Stimulated activated CD4-positive, alpha-beta T cell treated with anti-CD3 and anti-CD28 coated beads, Interleukin-12 subunit alpha, Interleukin-12 subunit beta, amount 100 ng/mL, for 24 hours (primary cell): ENCODE measurements at places on chromosomes 6 and 20.

DNA sequence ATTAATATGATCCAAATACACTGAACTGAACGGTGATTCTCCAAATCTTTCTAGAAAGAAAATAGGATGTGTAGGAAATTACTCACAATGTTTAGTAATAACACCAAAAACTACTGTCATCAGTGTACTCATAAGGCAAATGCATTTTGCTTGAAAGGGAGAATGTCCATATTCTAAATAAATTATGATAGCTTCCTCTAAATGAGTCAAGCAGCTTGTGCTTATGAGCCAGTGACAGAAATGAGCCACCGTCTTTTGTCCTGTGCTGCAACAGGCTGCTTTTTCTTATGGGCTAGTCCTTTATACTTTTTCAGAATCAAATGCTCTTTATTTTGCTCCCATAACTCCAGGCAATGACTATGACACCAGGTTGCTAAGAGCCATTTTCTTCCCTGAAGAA is 4.5 kb upstream of the ZNF451 start:
- no peak for DNase-seq

DNA sequence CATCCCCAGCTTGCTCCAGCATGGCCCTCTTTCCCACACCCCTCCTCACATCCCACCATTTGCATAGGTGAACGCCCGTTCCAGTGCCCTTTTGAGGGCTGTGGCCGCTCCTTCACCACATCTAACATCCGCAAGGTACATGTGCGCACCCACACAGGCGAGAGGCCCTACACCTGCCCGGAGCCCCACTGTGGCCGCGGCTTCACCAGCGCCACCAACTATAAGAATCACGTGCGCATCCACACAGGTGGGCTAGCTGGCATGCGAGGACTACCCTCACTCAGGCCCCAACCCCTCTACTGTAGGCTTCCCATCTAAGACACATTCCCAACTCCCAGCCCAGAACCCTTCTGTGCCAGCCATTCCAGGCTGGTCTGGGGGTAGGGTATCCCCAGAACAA is 6.1 kb upstream of the DEF6 start:
- DNase-seq = no peak

DNA sequence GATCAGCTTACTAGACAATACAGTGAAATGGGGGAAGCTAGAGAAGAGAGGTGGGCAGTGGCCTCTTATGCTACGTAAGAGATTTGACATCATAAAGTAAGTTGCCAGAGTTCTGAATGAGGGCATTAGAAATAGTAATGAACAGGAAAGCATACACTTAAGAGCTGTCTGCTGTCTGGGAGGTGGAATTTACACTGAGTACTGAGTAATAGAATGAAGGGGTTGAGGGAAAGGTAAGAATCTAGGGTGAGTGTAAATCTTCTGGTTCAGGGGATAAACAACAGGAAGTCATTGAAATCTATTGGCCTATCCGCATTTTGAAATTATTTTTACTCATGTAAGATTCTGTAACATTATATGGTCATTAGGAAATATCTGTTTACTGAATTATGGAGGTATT is 35.8 kb downstream of the HLA-DMB start:
- DNase-seq = no peak

DNA sequence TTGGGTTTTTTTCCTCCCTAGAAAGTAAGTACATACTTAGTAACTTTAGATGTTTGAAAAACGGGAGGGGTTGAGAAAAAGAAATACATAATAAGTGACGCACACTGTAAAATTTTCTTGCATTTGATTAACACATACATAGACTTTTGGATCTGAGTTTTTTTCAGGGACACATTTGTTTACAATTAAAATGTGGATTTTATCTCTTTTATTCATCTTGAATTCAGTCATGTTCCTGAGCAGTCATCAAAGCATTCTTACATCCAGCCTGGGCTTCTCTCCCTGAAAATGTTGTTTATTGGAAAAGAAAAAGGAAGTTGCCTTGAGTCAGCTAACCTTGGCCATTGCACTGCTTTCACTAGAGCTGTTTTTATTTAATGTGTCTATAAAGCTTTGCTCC is 8.7 kb upstream of the RPP40 start:
- DNase-seq = no peak

- DNase-seq = no peak
Measured at GRCh38 chr20:44841955-44842354, 31.6 kb upstream of the RIMS4 start.

GRCh38 chr20:5153152-5153467 is 26.3 kb downstream of the CDS2 start:
- DNase-seq = no peak

DNA sequence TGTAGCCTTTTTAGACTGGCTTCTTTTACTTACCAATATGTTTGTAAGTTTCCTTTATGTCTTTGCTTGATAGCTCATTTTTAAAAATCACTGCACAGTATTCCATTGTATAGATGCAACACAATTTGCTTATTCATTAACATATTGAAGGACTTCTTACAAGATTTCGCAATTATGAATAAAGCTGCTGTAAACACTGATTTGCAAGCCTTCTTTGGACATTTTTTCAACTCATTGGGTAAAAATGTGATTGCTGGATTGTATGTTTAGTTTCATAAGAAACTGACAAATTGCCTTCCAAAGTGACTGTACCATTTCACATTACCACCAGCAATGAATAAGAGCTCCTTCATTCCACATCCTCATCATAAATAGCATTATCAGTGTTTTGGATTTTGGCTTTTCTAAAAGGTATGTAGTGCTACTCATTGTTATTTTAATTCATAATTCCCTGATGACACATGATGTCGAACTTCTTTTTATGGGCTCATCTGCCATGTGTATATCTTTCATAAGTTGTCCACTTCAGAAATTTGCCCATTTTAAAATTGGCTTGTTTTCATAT is 80.7 kb downstream of the TFAP2B start:
- no peak for DNase-seq

GRCh38 chr6:151434369-151434768 is 17.6 kb downstream of the RMND1 start:
- no peak for DNase-seq

DNA sequence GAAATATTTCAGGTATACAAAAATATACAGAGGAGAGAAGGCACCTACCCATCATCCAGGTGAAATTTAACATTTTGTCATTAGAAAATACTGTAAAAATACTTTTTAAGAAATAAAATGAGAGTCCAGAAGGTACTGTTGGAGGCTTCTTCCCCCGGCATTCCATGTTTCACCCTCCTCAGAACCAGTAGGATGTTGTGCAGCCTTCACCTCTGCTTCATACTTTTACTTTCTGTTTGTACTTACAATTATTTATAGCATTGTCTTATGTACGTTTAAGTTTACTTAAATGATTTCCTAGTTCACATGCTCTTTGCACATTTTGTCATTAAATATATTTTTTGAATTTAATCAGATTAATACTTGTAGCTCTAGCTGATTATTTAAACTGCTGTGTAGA is 30.9 kb downstream of the TMEM200A start:
- no peak for DNase-seq

- no peak for DNase-seq
Measured at GRCh38 chr6:43267619-43268354, 24.5 kb downstream of the TTBK1 start.

DNA sequence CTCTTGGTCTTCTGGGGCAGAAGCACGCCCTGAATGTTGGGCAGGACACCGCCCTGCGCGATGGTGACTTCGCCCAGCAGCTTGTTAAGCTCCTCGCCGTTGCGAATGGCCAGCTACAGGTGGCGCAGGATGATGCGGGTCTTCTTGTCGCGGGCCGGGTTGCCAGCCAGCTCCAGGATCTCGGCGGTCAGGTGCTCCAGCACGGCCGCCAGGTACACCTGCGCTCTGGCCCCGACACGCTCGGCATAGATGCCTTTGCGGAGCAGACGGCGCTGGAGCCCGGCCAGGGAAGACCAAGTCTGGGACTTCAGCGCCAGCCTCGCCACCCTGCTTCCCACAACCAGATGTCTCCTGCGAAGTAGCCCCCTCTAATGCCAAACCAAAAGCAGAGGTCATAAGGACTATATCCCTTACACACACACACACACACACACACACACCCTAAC is 8.0 kb upstream of the SLC17A3 start:
- no peak for DNase-seq

- no peak for DNase-seq
Measured at GRCh38 chr6:134073161-134073560, 20.7 kb upstream of the SLC2A12 start.

- DNase-seq = no peak
Measured at GRCh38 chr20:21677781-21678180, 27.7 kb upstream of the PAX1 start.

GRCh38 chr20:7159903-7160302 is 392.4 kb downstream of the BMP2 start:
- DNase-seq = no peak

DNA sequence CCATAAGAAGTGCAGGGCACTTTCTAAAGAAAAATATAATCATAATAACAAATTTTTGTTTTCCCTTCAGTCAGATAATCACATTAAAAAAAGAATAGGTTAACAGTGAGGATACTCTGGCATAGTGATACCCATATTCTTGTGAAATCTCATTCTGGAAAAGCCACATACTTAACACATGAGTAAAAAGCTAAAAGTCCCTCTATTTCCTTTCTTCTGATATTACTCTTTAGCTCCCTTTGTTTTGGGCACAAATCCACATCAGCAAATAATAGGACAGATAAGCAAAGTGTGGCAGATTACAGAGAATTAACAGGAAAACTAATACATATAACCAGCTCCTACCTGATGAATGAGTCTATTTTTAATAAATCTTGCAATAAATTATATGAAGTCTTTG is 15.8 kb downstream of the SHPRH start:
- no peak for DNase-seq

- DNase-seq = no peak
Measured at GRCh38 chr6:157265635-157266034, 57.7 kb downstream of the TMEM242 start.

DNA sequence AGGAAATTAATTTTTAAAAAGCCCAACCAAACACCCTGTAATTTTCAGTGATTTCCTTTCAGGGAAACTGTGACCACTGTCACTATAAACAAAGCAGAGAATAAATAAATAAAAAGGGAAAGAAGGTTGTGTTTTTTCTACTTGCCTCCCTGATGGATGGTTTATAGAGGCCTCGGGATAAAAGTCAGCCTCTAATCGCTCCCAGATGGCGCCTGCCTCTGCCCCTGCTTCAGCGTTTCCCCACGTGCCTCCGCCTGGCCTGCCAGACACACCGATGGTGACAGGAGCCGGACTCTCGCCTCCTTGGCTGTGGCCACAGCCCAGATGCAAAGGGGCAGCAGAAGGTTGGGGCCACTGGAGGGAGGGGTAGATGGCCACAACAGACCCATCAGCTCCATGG is 327.7 kb downstream of the CDC5L start:
- DNase-seq = no peak

- DNase-seq = no peak
Measured at GRCh38 chr20:3420211-3420707, 12.8 kb upstream of the DNAAF9 start.

- no peak for DNase-seq
Measured at GRCh38 chr20:49661560-49662329, 51.9 kb downstream of the B4GALT5 start.

- no peak for DNase-seq
Measured at GRCh38 chr6:82419132-82419581, 55.5 kb downstream of the TPBG start.

DNA sequence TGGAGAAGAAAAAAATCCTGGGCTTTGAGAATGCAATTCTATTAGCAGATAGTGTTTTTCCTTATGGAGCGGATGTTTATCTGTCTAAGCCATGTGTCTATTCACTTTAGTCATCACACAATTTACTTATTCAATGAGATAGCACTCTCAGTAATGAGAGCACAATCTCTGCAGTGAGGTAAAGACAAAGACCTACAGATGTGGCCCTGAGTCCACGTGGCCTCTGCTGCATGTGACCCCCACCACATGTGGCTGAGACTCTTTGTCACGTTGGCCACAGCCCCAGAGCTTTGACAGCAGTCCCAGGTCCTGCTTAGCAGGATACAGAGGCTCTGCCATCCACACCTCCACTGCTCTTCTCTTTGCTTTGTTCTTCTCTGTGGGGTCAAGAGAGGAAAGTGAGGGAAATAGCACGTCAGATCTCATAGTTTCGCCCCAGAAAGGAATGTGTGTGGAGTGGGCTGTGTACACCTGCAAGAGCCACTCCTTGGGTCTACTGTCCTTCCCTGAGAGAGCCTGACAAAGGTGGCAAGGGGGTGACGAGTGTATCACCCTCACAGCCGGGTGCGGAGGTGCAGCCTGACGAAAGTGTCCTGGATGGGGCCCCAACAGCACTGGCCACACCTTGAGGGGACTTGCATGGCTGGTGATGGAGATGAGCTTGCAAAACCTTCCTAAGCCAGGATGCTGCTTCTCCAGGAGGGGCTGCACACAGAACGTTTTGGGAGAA is 40.7 kb downstream of the ZNF831 start:
- DNase-seq = no peak

DNA sequence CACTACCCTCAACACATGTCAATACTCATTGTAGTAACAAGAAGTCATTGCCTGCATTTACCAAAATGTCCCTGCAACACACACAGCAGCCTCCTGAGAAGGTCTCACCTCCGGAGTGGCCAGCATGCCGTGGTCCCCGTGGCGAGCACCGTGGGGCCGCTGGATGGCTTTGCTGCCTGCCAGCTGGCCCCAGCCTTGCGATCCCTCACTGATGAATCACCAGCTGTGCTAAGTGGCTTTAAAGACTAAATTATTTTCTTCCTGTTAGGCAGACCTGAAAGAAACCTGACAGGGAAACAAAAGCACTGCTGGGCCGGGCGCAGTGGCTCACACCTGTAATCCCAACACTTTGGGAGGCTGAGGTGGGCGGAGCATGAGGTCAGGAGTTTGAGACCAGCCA is 306.7 kb downstream of the CDH4 start:
- DNase-seq = no peak

DNA sequence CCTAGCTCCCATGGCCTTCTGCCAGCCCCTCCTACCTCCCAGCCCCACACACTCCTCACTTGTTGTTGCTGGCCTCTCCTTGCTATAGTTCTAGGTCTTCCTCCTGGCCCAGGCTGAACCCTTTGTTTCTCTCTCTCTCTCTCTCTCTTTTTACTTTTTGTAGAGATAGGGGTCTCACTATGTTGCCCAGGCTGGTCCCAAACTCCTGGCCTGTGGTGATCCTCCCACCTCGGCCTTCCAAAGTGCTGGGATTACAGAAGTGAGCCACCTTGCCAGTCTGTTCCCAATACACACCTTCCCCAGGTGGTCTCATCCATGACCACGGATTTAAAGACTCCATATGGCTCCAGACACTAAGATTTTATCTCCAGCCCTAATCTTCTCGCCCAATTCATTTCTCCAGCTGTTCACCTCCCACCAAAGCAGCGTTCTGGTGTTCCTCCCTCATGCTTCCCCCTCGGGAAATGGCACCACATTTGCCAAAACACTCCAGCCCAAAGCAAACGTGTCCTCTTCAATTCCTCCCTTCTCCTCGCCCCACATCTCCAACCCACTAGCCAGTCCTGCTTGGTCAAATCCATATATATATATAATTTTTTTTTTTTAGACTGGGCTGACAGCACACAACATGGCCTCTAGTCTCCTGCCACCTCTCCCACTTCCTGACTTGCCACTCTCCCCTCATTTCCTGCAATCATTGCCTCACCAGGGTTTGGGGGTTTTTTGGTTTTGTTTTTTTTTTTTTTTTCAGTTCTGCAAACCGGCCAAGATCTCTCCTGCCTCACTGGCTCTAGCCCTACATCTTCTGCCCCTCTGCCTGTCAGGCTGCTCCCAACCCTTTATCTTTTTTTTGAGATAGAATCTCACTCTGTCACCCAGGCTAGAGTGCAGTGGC is 104.4 kb downstream of the NCR2 start:
- no peak for DNase-seq

GRCh38 chr6:46263707-46264086 is 92.9 kb upstream of the ENPP5 start:
- no peak for DNase-seq

- no peak for DNase-seq
Measured at GRCh38 chr6:20096536-20096935, 115.7 kb downstream of the MBOAT1 start.

GRCh38 chr6:29483186-29483585 is 4.6 kb downstream of the MAS1L start:
- DNase-seq = no peak
